ENCODE measurements at places on chromosomes 6 and 20.
A peak's percentile ranks its signal among the peaks of the same experiment; 100 is the strongest.

- DNase-seq, result no peak
These were observed 16.1 kb downstream of the PCMTD2 start for GRCh38 chr20:64271636-64272035.

- no peak for DNase-seq
These were observed 953.7 kb downstream of the TFAP2A start for GRCh38 chr6:9461188-9461587.

GRCh38 chr20:52992632-52993031 is 20.5 kb downstream of the TSHZ2 start:
- no peak for DNase-seq

DNA sequence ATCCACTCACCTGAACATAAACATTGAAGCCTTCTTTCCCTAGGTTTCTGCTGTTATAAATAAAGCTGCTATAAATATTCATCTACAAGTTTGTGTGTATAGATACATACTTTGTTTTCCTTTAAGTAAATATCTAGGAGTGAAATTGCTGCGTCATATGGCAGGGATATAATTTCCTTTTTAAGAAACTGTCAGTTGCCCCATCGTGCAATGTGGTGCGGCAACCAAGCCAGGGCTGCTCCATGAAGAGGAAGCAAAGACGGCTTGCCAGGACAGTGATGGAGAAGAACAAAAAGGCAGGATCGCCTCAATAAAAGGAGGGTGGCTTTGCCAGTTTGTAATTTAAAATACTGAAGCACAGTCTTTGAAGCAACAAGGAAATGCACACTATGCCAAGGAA is 36.6 kb downstream of the CITED2 start:
- no peak for DNase-seq

GRCh38 chr20:44911264-44911921 is 1.5 kb downstream of the PABPC1L start:
- DNase-seq, result peak; percentile 48

GRCh38 chr6:20312606-20313005 is 89.1 kb upstream of the E2F3 start:
- DNase-seq, result no peak

- DNase-seq, result peak; percentile 84
These were observed at the start of gene ATAT1 for GRCh38 chr6:30626484-30627366. Gene ATAT1 (plus strand): TSS chr6:30626874.

Data from activated CD4-positive, alpha-beta T cell treated with anti-CD3 and anti-CD28 coated beads for 24 hours (primary cell).